ENCODE measurements at places on chromosomes 7 and 10.

GRCh38 chr7:74306730-74307469, 17.7 kb downstream of the CLIP2 start:
- DNase-seq = no peak

- DNase-seq = no peak
Observed at GRCh38 chr10:127524908-127525665, 24.0 kb upstream of the NPS start.

DNA sequence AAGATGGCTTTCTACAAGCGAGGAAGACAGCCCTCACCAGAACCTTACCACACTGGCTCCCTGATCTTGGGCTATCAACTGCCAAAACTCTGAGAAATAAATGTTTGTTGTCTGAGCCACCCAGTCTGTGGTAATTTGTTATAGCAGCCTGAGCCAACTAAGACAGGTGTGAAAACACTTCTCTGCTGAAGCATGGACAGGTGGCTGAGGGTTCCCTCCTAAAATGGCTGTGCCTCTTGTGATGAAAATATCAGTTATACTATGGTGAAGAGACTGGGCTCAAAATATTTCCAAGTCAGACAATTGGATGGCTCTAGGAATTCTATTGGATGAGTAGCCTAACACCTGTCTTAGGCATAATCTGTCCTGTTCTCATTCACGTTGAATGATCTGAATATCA, 78.1 kb downstream of the CDK1 start:
- DNase-seq = no peak

- no peak for DNase-seq
Observed at GRCh38 chr7:140034421-140034820, 28.3 kb downstream of the PARP12 start.

- no peak for DNase-seq
Observed at GRCh38 chr10:117137031-117137910, 799 bp downstream of the VAX1 start.

DNA sequence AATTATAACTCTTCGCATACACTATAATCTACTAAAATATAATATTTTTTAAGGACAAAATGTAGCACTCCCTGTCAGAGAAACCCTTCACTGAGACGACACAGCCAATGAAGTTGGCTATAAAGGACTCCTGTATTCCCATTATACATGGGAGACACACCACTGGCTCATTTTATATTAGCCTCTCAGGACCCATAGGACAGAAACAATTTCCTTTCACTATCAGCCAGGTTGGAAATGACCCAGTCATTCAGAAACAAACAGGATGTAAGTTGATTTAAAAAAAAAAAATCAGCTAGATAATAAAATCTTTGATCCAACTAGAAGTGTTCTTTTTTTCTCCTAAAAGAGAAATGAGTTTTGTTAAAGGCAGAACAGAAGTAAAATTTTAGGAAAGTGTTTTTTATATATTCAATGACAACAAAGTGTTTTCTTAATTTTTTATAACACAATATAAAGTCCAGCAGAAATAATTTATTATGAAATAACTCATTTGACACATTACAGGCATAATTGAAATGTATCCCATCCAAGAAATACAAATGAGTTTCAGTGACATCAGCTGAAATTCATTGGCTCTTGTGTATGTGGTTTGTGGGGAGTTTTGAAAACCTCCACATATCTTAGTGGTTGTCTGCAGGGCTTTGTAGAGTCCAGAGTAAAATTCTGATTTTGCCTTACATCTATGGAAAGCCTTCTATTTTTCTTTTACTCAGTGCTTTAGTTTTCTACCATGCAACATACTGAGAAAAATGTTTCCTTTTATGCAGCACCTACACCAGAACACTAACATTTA, 64.1 kb downstream of the CTTNBP2 start:
- DNase-seq = no peak

- DNase-seq = no peak
Observed at GRCh38 chr10:26969145-26969926, 108.6 kb upstream of the ABI1 start.

GRCh38 chr7:11473220-11473619, 358.8 kb downstream of the THSD7A start:
- no peak for DNase-seq

GRCh38 chr10:64148607-64149006, 627.4 kb downstream of the REEP3 start:
- DNase-seq = no peak

DNA sequence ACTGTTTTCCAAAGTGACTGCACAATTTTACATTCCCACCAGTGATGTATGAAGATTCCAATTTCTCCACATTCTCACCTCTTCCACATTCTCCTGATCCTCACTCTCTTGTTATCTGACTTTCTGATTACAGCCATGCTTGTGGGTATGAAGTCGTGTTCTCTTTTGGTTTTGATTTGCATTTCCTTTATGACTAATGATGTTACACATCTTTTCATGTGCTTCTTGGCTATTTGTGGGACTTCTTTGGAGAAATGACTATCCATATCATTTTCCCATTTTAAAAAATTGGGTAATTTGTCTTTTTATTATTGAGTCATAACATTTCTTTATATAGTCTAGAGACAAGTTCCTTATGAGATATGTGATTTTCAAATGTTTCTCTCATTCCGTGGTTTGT, 10.5 kb upstream of the GIMAP8 start:
- DNase-seq = no peak

DNA sequence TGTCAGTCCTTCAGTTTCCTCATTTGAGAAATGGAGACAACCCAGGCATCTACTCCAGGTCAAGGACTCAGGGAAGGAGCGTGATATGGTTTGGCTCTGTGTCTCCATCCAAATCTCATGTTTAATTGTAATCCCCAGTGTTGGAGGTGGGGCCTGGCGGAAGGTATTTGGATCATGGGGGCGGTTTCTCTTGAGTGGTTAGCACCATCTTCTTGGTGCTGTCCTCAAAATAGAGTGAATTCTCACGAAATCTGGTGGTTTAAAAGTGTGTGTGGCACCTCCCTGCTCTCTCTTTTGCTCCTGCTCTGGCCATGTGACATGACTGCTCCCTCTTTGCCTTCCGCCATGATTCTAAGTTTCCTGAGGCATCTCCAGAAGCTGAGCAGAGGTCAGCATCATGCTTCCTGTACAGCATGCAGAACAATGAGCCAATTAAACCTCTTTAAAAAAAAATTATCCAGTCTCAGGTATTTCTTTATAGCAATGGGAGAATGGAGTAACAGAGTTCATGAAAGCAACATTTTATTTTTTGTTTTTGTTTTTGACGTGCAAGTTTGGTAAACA, 30.0 kb downstream of the ARHGAP22 start:
- no peak for DNase-seq

All from stimulated activated CD8-positive, alpha-beta memory T cell treated with anti-CD3 and anti-CD28 coated beads, Interleukin-15, amount 100 ng/mL, for 24 hours (primary cell).